Amniotic epithelial cell (primary cell): ENCODE measurements at places on chromosomes 2 and 18.

DNA sequence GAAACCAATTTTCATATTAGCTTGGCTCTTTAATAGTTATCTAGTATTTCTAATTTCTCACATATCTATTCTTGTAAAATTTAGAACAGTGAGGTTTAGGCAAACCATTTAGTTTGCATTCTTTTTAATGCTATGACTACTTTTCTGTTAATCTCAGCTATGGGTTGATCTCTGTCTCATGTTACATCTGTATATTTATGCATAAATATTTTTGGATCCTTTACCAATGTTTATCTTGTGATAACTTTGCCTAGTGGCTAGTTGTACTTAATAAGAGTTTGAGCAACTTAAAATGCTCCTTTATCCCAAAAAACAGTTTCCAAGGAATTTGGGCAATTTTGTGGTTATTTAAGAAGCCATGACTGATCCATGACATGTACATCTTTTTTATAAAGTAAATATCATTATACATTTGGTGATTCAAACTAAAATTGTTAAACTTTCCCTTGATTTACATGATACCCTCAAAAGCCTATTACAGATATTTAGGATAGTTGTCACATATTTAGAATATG, 86.3 kb downstream of the R3HDM1 start:
- DNase-seq, result no peak

DNA sequence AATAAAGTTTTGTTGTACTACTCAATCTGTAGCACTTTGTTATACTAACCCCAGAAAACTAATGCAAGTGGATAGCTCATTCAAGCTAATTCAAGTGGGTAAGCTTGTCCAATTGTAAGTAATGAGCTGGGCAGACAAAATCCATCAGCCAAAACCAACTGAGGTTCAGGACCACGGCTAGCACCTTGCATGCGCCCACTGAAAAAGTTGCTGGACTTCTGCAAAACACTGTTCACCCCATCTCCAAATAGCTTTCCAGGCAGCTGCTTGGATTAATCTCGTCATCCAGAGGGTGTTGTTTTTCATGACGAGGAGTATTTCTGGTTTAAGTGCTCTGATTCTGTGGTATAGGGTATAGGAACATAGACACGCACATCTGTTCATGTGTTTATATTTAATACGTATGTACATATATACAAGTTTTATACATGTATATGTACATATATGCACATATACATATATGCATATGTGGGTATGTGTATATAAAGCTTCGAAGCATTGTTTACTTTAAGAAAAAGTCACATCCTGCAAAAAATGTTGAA, 307.5 kb downstream of the GALR1 start:
- no peak for DNase-seq

DNA sequence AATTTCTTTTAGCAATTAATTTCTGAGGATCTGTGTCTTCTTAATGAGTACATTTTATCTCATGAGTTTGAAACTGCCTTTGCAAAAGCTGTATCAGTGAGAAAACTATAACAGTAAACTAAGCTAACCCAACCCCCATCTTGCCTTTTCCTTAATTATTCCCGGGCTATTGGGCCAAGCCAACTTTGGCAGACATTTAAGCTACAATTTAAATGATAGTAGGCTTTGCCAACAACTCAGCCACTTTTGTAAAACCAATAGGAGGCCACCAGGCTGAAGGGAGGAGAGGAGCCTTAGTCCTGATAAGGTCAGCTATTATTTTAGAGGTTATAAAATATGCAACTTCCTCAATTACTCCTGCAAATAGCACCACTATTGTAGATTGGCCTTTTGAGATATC, 218.0 kb upstream of the KCNJ3 start:
- DNase-seq, result no peak

DNA sequence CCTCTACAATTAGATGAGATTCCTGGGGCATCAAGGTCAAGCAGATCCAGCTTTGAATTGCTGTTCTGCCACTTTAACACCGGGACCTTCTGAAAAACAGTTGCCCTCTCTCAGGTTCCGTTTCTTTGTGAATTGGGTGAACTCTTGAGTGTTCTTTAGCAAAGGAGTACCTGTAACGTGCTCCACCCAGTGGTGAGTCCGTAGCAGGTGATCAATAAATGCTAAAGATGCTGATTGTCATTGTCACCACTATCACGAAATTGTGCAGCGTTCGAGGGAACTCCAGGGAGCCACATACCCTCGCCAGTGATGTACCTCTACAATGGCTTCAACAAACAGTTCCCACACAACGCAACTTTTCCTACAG, 81.9 kb downstream of the TCF7L1 start:
- no peak for DNase-seq

GRCh38 chr2:105747991-105748390, 3.3 kb downstream of the NCK2 start:
- no peak for DNase-seq

- peak; percentile 41 for DNase-seq
These were observed 8.5 kb downstream of the CEP76 start for GRCh38 chr18:12694032-12694431.

DNA sequence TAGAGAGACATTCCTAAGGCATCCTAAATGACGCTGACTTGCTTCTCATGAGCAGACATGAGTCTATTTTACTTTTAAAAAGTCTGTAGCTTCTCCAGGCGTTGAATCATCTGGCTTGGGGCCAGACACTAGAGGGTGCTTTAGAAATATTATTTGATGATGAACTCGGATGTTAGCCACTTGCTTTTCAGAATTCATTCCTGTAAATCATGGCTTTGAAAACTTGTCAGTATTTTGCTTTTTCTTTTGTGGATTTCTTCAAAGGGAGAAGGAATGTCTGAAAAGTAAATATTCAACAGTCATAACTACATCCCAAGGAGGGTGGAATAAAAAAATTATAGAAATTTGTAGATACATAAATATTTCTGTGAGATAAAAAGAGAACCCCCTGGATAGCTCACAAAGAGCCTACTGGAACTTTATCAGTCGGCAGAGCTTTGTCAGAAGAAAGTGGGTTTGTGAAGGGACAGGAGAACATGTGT, 370.8 kb downstream of the OSR1 start:
- peak; percentile 88 for DNase-seq

GRCh38 chr18:53380063-53380639, 844.3 kb downstream of the MBD2 start:
- DNase-seq, result no peak

DNA sequence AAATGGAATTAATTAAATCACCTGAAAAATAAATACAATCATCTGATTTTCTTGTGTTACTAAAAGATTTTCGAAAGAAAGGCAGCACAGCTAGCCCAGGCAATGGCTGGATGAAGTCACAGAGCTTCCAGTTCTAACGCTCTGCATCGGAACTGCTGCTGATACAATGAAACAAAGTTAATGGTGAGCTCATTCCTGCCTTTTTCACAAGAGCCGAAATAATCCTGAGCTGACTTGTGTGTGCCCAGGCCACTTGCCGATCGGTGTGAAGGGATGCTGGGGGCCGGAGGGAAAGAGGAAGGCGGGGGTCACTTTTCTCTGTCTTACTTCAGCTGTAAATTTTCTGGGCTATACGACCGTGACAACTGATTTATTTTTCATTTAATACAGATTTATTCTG, 149.5 kb downstream of the INO80D start:
- DNase-seq, result no peak

DNA sequence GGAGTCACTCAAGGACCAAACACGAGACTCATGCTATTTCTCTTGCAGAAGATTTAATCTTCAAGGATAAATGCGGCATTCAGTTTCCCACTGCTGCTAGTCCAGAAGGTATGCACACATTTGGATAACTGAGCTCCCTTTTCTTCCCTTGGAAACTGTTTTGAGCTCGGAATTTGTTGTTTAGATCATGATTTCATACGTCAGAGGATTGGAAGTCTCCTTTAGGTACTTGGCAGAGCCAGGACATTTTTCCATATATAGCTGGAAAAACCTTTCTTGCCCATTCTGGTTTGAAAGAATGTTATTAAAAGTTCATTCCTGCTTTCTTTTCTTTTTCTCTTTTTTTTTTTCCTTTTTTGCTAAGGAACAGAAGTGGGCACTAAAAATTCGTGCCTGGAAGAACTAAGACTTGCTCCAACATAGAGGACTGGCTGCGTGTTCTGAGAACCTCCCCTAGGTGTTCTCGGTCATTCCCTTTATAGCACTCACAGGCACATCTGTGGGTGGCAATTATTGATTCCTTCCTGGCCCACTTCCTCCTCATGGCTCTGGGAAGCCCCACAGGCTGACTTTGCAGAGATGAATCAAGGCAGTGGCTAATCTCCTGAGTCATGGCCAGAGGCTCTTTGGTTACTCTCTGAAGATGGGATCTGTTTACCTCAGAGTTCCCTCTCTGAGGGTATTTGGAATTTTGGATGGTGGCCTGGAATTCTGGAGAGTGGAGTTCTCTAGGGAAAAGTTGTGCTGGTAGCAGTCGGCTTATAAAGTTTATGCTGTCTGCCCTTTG, 104.8 kb downstream of the PLCL1 start:
- peak; percentile 84 for DNase-seq

GRCh38 chr2:181594322-181594721, 62.6 kb downstream of the CERKL start:
- DNase-seq, result no peak

- no peak for DNase-seq
These were observed 274.1 kb upstream of the MC4R start for GRCh38 chr18:60646725-60647124.

GRCh38 chr2:42132966-42133641, 36.0 kb upstream of the EML4 start:
- DNase-seq, result peak; percentile 91

- no peak for DNase-seq
These were observed 150.6 kb downstream of the ZNF236 start for GRCh38 chr18:76972846-76973519.

DNA sequence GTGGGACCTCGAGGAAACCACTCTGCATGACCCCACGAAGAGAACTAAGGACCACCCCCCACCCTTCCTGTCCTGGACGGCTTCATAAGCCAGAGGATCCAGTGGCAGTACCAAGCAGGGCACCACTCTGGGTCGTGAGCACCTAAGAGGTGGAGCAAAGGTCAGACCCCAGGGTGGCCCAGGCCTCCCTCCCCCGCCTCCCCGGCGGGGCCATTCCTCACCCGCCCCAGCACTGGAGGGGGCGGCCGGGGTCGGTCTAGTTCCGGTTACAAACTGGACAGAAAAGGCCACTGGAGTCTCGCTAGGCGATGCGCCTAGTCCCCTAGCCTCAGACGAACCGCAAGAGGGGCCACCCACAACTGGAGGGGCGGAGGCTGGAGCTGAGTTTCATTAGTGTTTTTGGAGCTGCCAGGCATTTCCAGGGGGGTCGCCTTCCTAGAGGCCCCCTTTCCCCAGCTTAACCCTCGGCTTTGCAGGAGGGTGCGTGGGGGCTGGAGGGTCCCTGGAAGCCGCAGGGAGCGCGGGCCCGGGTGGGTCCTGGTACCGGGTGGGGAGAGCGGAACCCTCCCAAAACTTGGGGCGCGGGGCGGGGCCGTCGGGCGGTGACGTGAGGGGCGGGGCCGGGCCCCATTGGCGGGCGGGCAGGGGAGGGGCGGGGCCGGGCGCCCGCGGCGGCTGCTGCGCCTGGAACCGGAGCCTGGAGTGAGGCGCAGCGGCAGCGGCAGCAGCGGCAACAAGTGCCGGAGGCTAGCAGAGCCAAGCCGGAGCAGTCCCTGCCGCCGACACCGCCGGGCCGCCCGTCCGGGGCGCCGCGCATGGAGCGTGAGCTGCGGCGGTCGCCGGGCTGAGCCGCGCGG, at the start of gene B3GNT2:
TSS of gene B3GNT2 (plus strand) at position 695 of the 857 bp plus-strand sequence. CDS start 26,106 bp downstream, outside the sequence.
- DNase-seq, result peak; percentile 54

DNA sequence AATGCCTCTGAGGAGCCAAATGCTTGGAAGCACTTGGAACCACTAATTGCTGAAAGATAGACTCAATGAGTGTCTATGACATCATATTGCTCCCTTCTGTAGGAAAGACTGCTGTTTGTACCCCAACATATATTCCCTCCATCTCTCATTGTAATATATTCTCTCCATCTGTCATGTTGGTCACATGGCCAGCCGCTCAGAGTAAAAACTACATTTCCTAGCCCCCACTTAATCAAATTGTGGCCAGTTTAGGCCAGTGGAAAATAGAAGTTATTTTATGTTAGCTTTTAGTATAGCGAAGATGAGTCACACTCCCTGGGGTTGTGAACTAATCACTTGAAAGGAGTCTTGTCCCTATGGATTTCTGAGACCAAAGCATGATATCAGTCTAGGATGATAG, 160.2 kb downstream of the HNMT start:
- no peak for DNase-seq

DNA sequence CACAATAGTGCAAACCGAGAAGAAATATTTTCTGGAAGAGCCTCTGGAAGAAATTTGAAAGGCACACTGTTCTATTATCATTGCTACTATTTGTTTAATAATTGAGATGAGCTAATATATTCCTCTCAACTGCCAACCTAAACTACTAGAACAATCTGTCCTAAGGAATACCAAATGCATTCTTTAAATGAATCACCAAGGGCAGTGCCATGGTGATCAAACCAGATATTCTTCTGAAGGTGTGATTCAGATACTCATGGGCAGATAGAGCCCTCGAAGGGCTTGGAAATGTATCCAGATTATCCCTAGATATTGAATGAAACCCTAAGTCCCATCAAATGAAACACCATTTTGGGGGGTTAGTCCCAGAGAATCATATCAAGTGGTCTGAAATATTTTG, 76.6 kb downstream of the FIGN start:
- peak; percentile 57 for DNase-seq

GRCh38 chr2:118246726-118247125, 158.5 kb downstream of the INSIG2 start:
- no peak for DNase-seq

- peak; percentile 32 for DNase-seq
These were observed 39.4 kb downstream of the HADHB start for GRCh38 chr2:26284132-26284531.

- peak; percentile 55 for DNase-seq
These were observed 61.2 kb upstream of the RBBP8 start for GRCh38 chr18:22871809-22872525.

GRCh38 chr2:120442923-120443571, 97.1 kb downstream of the INHBB start:
- DNase-seq, result no peak

- no peak for DNase-seq
These were observed 3.5 kb upstream of the ADNP2 start for GRCh38 chr18:80105369-80106167.

GRCh38 chr2:63764630-63765029, 77.1 kb upstream of the UGP2 start:
- no peak for DNase-seq

- no peak for DNase-seq
These were observed 25.2 kb downstream of the ANKRD44 start for GRCh38 chr2:197285361-197285760.

GRCh38 chr18:47986620-47987387, 56.3 kb upstream of the SMAD2 start:
- DNase-seq, result no peak

- peak; percentile 97 for DNase-seq
These were observed 775.5 kb downstream of the RNF144A start for GRCh38 chr2:7692657-7693161.
